ENCODE measurements at places on chromosomes 7 and 10. TPM values are rescaled to one million over a fixed set of nuclear protein-coding genes. Genes with fewer than 3 reads are reported as not detected.

AGR3 gene
- not detected for total RNA-seq

ARPC1B gene
- 285 TPM for total RNA-seq

SVOPL gene
- not detected for total RNA-seq

COL13A1 gene
- total RNA-seq, result 0.36 TPM

BAIAP2L1 gene
- 53.9 TPM for total RNA-seq

ERV3-1 gene
- total RNA-seq, result 4.2 TPM

RARRES2 gene
- not detected for total RNA-seq

SAP25 gene
- 0.39 TPM for total RNA-seq

CARD11 gene
- 1.5 TPM for total RNA-seq

ADIRF gene
- not detected for total RNA-seq

WNT8B gene
- total RNA-seq, result not detected

CFTR gene
- total RNA-seq, result not detected

PNLIP gene
- total RNA-seq, result not detected

LAMB4 gene
- total RNA-seq, result 0.19 TPM

TET1 gene
- 0.72 TPM for total RNA-seq

PCGF5 gene
- 45.7 TPM for total RNA-seq

PTPRE gene
- 5.7 TPM for total RNA-seq

FEZF1 gene
- total RNA-seq, result not detected

TWIST1 gene
- 3.6 TPM for total RNA-seq

PDK4 gene
- total RNA-seq, result 10.3 TPM

AOAH gene
- not detected for total RNA-seq

TRIM50 gene
- not detected for total RNA-seq

CDHR1 gene
- total RNA-seq, result 0.07 TPM

TMEM130 gene
- 0.31 TPM for total RNA-seq

BLNK gene
- not detected for total RNA-seq

CHST15 gene
- total RNA-seq, result 8.6 TPM

Measured in A549 treated with GW870086 at 1 μM for 4 hours (cell line).